ENCODE measurements at places on chromosomes 1 and 21.

- DNase-seq = no peak
Measured at GRCh38 chr1:5611851-5612250, 380.4 kb downstream of the NPHP4 start.

- DNase-seq = no peak
Measured at GRCh38 chr1:58586271-58586670, 9.2 kb upstream of the TACSTD2 start.

DNA sequence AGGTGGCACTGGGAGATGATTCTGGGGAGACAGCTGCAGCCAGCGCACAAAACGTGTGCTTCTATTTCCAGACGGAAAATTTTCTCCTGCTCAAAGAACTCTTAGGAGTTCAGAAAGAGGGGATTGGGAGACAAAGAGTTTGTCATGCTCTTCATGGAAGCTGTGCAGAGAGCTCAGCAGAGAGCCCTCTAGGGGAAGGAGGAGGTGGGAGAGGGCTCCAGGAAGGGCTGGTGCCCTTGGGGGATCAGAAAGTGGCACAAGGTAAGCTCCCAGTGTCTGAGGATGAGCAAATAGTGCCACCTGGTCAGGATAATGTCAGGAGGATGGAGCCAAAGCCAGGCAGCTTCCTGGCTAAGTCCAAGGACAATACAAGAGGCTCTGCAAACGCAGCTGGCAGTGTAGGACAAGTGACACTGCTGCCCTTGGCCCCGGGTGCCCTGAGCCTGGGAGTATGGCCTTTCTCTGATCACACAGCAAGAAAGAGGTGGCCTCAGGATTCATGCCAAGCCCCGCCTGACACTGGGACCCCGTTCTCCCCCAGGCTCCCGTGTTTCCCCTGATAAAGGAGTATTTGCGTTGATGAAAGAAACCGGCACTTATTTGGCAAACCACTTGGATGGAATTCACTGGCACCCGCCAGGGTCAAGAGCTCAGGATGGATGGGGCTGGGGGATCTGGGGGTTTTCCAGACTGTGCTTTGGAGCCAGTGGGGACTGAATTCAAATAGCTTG lies 254.0 kb downstream of the PTPRU start:
- no peak for DNase-seq

DNA sequence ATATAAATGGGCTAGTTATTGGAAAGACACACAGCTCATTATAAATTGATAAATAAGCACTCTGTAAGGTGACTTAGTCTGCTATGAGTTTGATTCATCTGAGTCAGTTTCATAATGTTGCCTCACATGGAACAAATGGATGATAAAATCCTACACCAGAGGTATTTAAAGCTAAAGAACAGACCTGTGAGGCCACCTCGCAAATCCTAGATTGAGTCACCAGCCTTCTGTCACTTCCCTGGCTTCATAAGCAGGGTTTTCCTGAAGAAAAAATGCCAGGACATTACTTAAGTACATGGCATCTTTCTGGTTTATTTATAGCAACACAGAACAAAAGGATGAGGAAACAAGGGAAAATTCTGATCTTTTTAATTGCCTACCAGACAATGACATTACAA lies 18.4 kb downstream of the CD2 start:
- no peak for DNase-seq

DNA sequence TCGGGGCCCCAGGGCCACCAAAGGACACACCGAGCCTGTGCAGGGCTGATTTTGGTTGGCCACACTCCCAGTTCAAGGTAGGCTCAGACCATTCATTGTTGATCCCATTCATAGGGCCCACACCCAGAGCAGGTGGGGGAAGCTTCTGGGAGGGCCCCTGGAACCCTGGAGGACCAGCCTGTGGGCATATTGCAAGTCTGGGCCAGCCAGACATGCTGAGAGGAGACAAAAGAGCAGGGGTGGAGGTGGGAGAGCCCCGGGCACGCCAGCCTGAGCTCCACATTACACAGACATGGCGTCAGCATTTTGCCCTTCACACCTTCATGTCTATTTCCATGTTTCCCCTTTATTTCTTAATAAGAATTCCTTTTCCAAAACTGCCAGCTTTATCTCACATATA lies 25.7 kb downstream of the PMVK start:
- no peak for DNase-seq

DNA sequence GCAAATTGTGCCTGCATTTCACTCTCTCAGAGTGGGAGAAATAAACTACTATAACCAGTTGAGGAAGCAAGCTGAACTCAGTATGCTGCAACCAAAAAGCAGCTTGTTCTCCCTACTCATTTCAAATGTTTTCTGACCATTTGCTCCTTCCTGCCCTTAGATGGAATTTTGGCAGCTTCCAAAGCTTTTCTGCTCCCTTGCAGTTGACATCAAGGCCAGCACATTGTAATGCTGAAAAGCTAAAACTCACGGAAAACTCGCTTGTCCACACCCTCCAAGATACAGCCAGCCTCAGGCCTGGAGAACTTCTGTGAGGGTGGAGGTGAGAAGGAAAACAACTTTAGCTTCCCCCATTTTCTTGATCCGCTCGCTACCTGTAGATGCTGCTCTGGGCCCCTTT lies 5.0 kb upstream of the CHML start:
- DNase-seq = no peak

DNA sequence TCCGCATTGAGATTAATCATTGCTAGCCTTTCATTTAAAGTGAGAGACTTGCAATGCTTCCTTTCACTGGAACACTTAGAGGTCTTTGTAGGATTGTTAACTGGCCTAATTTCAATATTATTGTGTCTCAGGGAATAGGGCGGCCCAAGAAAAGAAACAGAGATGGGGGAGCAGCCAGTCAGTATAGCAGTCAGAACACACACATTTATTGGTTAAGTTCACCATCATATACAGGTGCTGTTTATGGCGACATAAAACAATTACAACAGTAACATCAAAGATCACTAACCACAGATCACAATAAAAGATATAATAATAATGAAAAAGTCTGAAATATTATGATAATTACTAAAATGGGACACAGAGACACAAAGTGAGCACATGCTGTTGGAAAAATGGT lies 29.4 kb downstream of the BARHL2 start:
- DNase-seq = no peak

DNA sequence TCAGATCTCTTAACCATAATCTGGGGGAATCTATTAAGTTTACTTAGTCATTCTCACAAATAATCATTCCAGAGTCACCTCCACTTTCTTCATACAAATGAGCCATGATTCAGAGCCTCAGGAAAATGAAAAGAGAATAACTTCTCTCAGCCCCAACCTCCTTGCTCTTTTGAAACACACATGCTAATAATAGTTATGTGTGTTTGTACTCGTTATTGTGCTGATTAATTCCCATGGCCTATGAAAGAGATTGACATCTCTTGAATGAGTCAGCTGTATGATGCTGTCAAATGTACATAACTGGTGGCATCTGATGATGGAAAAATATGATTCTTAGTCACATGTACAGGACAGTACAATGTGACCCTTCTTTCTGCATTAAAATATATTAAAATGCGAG lies 41.5 kb downstream of the DTL start:
- no peak for DNase-seq

- no peak for DNase-seq
Measured at GRCh38 chr1:22969304-22969709, 3.4 kb downstream of the LACTBL1 start.

DNA sequence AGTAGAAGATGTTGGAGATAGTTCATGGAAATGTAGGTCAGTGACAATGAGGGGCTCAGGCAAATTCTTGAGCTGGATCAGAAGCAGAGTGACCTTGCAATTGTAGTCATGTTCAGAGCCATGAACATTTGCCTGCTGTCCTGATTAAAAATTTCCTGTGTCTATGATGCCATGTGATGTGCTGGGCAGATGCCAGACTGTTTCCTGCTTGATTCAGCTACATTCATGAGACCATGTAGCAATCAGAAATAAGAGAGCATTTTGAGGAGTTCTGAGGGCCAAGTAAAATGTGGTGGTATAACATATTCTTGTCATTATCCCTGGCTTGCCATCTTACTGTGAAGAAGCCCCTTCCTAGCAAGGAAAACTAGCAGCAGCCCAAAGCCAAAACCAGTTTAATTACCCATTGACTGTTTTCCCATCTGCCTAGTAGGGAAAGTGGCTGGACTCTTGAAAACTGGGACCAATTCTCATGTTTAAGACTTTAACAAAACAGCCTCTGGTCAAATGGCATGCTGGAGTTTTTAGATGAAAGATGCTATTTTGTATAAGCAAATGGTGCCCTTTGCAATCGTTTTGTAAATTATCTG lies 118.3 kb downstream of the NOS1AP start:
- no peak for DNase-seq

GRCh38 chr21:17853393-17854275 lies 34.5 kb upstream of the C21orf91 start:
- no peak for DNase-seq

- no peak for DNase-seq
Measured at GRCh38 chr1:88701275-88701674, 17.2 kb downstream of the PKN2 start.

DNA sequence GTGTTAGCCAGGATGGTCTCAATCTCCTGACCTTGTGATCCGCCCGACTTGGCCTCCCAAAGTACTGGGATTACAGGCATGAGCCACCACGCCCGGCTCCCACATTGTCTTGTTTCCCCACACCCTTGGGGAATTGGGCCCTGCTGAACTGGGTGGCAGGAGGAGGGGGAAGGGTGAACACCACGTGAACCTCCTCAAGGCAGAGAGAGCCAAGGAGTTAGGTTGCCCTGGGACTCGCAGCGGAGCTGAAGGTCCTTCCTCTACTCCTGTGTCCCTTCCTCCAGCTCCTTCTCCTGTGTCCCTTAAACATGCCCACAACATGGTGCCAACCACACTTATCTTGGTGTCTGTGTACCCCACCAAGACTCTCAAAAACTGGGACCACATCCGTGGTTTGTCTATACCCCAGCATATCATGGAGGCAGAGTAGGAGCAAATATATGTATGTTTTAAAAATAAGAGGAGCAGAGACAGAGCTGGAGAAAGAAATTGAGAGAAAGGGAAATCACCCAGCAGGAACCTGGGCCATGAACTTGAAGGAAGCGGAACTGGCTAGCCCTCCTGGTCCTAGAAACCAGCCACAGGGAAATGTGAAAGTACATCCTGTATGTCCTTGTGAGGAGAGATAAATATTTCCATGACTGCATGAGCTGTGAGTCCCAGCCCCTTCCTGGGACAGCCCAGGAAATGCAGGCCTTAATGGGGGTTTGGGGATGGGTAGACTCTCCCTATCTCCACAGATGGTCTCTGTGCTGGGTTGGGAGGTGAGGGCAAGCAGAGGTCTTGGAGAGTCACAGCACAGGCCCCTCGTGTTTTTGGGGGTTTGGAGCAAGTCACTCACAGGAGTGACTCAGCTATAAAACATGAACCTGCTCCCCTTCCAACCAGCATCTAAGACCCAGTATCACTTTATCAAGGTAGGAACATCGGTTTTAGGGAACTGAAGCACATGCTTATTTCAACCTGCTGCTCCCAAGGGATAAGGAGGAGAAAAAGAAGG lies 9.4 kb upstream of the TAL1 start:
- DNase-seq = no peak

DNA sequence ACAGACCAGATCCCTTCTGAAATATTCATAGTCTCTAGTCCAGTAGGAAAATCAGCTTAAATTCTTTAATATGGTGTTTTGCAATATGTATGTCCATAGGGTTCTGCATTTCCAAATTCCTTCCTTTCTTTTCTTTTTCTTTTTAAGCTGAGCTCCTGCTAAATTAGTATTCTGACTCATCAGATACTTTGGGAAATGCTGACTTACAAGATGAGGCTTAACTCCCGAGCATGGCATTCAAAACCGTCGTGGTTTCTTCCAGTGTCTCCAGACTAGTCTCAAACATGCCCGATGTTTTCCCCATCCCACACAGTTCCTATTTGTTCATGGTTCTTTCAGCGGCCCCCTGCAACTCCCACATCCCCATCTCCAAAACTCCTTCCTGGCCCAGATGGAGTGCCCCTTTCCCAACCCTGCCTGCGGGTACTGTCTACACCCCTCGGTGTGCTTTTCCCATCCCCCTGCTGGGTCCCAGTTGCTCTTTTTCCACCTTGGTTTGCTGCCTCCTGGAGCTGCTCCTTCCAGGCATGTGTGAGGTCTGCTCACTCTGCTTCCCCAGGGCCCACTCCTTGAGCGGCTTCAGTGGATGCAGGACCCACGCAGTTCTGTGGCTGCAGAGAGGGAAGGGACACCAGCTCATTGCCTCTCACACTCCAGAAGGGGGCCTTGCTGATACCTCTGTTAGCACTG lies 19.5 kb upstream of the ETV3 start:
- no peak for DNase-seq

DNA sequence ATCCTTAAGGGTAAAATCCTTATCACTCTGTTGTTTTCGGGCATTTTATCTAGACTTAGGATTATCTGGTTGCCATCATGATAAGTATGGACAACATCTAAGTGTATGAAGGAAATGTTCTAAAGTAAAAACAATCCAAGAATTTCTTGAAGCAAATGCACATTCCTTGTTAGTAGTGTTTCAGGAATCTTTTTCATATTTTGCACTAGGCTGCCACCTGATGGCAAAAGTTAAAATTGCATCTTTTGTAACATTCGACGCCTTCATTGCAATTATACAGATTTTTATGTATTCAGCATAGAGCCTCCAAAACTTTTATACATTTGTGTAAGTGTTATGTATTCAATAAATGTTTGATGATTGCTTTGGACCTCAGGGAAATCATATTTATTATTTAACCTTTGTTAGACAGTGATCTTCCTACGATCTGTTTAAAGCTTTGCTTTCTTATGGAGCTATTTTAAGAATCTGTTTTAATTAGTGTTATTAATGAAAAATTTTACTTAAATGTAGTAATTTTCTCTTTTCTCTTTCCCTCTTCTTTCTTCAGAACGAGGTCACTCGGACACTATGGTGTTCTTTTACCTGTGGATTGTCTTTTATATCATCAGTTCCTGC lies 49.4 kb upstream of the KIAA1614 start:
- DNase-seq = no peak

DNA sequence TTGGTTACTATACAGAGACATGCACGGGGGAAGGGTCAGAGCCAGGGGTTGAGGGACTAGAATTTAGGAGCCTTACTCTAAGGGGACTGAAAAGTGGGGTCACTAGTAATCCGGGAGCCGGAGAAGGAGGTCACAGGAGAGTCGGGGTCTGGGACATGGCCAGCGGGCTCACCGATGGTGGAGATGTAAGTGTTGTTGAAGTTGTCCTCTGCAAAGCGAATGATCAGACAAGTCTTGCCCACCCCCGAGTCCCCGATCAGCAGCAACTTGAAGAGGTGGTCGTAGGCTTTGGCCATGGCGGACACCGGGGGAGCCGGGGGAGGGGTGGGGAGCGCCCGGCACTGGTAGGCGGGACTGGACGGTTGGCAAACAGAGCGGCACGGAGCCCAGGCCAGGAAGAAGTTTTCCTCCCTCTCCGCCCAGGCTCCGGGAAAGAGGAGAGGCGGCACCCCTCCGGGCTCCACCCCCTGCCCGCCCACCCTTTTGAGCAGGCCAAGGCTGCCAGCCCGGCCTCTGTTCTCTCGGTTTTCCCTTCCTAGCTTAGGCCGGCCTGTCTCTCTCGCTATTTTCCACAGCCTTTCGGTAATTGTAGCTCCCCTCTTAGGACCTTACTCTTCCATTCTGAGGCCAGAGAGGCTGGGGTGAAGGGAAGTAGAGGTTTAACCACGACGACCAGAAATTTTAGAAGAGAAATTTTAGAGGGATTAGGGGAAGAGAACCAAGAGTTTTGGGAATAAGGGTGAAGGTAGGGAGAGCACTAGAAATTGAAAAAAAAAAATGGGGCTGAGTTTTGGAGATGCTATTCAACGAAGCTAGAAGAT lies at the start of gene RAB13:
Gene RAB13, minus strand, starts transcription at position 399 of the 821 bp plus-strand sequence. Its CDS starts 103 bp downstream, at position 296.
- DNase-seq = no peak
